Fibroblast of mammary gland (primary cell): ENCODE measurements at places on chromosomes 2 and 18.

- DNase-seq = no peak
These were observed 13.1 kb upstream of the DGUOK start for GRCh38 chr2:73913414-73914054.

DNA sequence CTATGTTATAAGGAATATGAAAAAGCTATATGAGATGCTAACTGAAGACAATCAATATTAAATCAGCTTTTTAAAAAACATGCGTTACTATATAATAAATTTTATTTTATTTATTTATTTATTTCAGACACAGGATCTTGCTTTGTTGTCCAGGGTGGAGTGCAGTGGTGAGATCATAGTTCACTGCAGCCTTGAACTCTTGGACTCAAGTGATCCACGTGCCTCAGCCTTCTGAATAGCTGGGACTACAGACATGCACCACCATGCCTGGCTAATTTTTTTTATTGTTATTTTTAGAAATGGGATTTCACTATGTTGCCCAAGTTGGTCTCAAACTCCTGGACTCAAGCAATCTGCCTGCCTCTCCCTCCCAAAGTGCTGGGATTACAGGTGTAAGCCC, 89.4 kb downstream of the MYOM1 start:
- DNase-seq = no peak

GRCh38 chr18:57062844-57063243, 84.0 kb upstream of the BOD1L2 start:
- DNase-seq = no peak

- no peak for DNase-seq
These were observed 36.7 kb upstream of the SPTBN1 start for GRCh38 chr2:54419388-54419787.

DNA sequence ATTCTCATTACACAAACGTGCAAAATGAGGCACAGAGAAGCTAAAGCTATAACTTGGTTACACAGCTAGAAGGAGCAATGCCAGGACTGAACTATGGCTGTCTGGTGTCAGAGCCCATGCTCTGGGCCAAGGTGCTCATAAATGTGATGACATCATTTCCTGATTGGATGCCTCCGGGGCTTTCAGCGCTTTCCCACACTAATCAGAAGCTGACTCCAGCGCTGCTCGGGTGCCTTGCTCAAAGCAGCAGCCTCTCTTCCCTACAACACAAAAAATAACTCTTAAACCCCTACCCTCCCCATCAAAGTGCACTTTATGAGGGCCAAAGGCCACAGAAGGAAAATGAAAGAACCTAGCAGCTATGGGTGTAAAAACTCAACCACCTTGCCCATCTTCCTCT, 90.7 kb downstream of the STK39 start:
- peak; percentile 67 for DNase-seq

DNA sequence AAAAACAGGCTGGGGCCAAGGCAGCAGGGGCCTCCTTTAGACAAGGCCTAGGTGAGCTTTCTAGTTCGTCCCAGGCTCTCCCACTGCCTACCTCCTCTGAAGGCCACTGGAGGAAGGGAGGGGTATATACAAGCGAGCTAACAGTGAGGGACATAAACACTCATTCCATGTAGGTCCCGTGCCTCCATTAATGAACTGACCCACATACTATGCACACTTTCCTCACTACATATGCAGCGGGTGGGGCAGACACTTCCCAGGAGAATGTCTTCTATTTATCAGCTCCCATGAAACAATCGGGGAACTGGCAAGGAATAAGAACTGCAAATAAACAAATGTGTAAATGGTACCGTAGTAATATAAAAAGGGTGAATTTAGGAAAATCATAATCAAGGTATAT, 336.5 kb downstream of the NBAS start:
- DNase-seq = no peak

DNA sequence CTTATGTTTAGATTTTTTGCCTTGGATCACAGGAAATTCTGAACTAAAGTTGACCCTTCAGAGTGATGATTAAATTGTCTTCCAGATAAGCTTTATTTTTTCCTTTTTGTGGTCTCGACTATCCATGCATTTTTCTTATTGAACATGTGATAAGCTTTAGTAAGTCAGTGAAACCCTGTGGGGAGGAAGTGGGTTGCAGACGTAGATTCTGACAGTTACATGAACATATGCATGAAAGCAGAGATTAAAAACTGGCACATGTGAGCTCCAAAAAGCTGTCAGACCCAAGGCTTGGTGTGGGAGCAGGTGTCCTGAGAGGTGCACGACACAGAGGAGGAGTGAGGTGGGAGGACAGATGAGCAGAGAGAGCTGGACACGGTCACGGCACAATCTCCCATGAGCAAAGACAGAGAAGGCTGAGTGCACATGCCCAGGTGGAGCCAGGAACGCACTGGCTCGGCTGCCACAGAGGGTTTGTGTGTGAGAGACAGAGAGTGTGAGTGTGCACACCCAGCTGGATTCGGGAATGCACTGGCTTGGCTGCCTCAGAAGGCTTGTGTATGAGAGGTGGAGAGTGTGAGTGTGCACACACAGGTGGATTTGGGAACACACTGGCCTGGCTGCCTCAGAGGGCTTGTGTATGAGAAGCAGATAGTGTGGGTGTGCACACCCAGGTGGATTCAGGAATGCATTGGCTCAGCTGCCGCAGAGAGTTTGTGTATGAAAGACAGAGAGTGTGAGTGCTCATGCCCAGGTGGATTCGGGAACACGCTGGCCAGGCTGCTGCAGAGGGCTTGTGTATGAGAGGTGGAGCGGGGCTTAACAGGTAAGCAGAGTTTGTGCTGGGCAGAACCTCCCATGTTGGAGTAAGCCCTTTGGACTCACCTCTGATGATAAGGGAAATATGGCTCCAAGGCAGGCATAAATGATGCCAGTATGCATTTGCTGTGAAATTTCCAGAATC, 849.1 kb upstream of the SALL3 start:
- DNase-seq = no peak

DNA sequence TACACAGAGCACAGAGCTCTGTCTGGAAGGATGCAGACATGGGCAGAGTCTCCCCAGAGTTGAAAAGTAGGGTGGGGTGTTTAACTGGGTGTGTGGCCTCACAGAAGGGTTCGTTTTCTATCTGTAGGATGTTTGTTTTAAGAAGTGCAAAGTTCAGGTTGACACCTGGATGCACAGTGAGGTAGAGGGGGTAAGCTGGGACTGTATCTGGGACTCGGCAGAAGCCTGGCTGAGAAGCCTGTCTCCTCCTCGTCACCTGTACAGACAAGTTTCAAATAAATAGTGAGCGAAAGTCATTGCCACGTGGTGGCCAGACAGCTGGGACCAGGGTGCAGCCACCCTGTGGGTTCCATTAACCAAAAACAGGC, 145.9 kb downstream of the KLHL29 start:
- DNase-seq = no peak

DNA sequence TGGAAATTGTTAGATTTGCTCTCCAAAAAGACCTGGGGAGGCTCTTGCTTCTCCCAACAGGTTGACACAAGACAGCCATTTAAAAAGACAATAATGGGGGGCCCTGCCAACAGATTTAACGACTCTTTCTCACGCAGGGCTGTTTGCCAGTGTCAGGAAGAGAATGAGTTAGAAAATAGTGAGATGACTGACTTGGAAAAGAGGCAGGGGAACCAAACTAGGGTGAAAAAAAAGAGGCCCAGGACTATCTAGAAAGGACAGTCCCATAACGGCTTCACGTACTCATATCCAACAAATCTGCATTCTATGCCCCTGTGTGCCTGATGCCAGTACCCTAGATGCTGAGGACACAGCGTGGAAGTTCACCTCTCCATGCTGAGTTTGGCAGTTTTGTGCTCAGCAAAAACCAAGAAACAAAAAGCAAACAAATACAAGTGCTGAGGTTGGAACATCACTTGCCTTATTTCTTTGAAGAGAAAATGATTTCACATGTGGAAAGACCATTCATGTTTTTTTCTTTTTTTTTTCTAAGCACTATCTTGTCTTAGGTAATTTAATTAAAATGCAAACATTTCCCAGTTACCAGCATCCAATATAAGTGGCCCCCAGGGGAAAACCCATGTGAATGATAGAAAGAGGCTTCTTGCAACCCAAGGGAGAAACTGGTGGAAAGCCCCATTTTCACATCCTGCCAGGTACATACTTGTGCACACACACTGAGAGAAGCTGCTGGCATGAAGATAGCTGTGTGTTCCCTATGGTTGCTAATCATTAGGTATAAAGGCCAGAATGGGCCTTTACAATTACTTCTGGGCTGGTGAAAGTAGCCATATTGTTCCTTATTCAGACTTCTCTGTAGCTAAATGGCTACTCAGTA, 10.6 kb upstream of the WIPF1 start:
- DNase-seq = no peak

GRCh38 chr2:11304476-11304875, 40.0 kb downstream of the ROCK2 start:
- DNase-seq = no peak

DNA sequence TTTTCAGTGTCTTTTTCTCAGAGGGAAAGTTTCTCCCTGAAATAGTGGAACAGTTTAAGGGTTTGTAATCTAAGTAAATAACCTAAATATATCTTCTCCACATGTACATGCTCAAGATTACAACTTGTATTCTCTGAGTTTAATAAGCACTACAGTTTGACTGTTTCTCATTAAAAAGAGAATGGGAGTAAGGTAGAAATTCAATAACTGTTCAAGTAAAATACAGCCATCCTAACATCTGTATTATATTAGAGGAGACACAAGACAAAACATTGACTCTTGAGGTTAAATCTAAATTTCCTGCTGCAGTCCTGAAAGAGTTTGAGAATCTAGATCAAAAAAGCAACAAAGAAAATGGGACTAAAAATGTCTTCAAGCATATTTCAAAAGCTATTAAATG, 73.0 kb upstream of the ZNF397 start:
- DNase-seq = no peak
